ENCODE measurements at places on chromosomes 13 and 19. TPM values are rescaled to one million over a fixed set of nuclear protein-coding genes. Genes with fewer than 3 reads are reported as not detected.
A peak's percentile ranks its signal among the peaks of the same experiment; 100 is the strongest.

GRCh38 chr13:38399535-38399934 lies 49.9 kb downstream of the UFM1 start:
- H3K4me1 ChIP-seq, result peaks cover 4% of the 10 kb centered on the region
- H3K4me3 ChIP-seq, result no peak overlapping the region
- no peak overlapping the region for H3K27ac ChIP-seq
- H3K36me3 ChIP-seq, result no peaks in the 10 kb centered on the region
- no peaks in the 10 kb centered on the region for H3K27me3 ChIP-seq

DNA sequence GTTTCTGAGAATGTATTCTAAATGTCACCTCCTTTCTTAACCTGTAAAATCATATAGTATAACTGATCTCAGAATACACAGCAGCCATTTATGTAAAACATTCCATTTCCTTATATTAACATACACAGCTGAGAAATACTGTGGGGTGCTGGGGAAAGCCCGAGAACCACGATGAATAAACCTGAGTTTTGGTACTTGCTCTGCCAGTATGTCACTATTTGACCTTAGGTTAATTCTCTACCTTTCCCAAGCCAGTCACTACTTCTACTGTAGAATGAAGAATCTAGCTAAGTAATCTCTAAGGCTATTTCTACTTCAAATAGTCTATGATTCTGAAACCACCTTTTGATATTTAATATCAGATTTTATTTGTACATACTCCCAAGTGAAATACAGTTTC lies 173.7 kb downstream of the TBC1D4 start:
- H3K36me3 ChIP-seq, result peaks cover 66% of the 10 kb centered on the region
- H3K27ac ChIP-seq, result no peak overlapping the region
- no peak overlapping the region for H3K4me3 ChIP-seq

- no peaks in the 10 kb centered on the region for H3K36me3 ChIP-seq
- no peak overlapping the region for H3K27ac ChIP-seq
- no peaks in the 10 kb centered on the region for H3K4me1 ChIP-seq
- no peak overlapping the region for H3K4me3 ChIP-seq
- no peak for DNase-seq
Measured at GRCh38 chr13:91122766-91123165, 224.7 kb upstream of the MIR17HG start.

DNA sequence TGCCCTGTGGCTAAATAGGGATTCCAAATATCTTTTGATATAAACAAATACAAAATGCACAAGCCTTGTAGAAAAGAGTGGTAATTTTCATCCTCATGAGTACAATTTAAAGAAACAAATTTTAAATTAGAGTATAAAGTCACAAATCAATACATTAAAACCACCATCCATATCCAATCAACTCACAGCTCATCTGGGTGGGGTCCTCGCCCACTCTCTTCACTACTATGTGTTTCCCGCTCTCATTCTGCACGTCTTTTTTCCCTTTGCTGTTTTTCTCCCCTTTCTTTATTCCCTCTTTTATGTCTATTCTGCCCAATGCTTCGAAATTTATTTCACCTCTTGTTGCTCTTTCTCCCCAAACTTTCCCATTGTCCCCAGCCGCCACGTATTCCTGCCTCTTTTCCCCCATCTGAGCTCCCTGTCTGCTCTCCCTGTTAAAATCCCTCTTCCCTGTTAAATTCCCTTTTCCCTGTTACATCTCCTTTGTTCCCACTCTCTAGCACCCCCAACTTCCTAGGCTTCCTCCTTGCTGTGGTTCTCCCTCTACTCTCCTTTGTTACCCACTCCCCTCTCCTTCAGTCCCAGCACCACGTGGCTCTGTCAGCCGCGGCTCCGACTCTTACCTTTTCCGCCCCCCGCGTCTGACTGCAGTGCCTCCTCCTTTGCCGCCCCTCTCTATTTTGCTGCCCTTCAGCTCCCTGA lies 1.3 kb downstream of the ZNF616 start:
- peaks cover 29% of the 10 kb centered on the region for H3K4me1 ChIP-seq
- H3K4me3 ChIP-seq, result peak overlapping the region; percentile 92
- peak overlapping the region; percentile 97 for H3K27ac ChIP-seq

DNA sequence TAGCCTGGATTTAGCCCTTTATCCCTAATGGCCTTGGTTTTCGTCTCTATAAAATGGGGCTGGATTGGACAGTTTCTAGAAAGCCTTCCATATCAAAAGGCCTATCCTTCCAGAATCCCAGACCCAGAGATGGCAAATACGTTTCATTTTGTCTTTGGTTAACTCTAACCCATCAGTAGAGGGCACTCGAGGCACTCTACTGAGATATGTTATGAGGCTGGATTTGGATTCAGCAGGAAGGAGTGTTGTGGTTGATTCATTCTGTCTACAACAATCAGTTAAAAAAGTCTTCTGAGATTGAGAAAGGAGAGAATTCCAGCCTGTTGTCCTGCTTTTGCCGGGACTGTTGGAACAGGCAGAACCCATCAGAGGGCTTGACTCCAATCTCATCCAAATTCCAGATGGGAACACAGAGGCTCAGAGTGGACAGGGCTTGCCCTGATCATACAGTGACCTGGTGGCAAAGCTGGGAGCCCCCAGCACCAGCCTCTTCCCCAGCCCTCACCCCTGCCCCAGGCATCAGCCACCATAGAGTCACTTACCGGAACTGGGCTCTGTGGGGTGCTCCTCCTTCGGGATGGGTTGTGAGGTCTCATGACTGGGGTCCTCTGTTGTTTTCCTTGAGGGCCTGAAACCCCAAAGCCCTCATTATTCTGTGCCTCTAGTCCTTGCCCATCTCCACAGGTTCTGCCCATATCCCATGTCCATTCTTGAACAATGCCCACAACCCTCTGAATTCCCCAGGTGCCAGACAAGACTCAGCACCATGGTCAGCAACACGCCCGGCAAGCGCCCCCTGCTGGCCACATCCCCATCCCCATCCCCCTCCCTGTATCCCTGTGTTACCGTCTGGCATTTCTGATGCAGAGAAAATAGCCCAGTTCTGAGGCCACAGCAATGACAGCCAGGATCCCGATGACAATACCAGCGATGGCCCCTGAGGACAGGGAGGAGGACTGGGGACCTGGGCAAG lies 12.3 kb upstream of the ZNF180 start:
- peak; percentile 31 for DNase-seq
- H3K27ac ChIP-seq, result no peak overlapping the region
- peaks cover 2% of the 10 kb centered on the region for H3K27me3 ChIP-seq
- no peaks in the 10 kb centered on the region for H3K4me1 ChIP-seq
- no peaks in the 10 kb centered on the region for H3K36me3 ChIP-seq

GRCh38 chr19:46481947-46482346 lies 10.6 kb upstream of the PNMA8A start:
- H3K4me3 ChIP-seq, result no peak overlapping the region
- peaks cover 38% of the 10 kb centered on the region for H3K27me3 ChIP-seq
- H3K36me3 ChIP-seq, result no peaks in the 10 kb centered on the region
- DNase-seq, result no peak
- H3K4me1 ChIP-seq, result peaks cover 4% of the 10 kb centered on the region
- no peak overlapping the region for H3K27ac ChIP-seq

DNA sequence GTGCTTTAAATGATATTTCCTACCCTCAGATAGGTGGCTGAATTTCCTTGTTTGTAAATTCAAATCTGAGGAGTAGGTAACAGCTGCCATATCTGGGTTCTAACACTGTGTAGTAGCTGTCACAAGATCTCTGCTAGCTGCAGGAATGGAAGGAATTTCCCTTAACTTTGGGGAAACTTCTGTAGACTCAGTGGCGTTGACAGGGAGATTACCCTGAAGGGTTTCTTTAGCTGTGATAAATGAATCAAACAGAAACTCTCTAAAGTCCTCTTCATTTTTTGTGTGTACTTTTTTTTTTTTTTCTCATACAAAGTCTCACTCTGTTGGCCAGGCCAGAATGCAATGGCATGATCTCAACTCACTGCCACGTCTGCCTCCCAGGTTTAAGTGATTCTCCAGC lies 5.3 kb upstream of the EPSTI1 start:
- no peaks in the 10 kb centered on the region for H3K27me3 ChIP-seq
- H3K4me3 ChIP-seq, result no peak overlapping the region
- H3K36me3 ChIP-seq, result peaks cover 13% of the 10 kb centered on the region
- DNase-seq, result no peak

- no peak overlapping the region for H3K27ac ChIP-seq
- H3K27me3 ChIP-seq, result no peaks in the 10 kb centered on the region
- no peak overlapping the region for H3K4me3 ChIP-seq
- peaks cover 3% of the 10 kb centered on the region for H3K4me1 ChIP-seq
- peaks cover 67% of the 10 kb centered on the region for H3K36me3 ChIP-seq
- no peak for DNase-seq
Measured at GRCh38 chr13:98797456-98797855, 45.0 kb upstream of the SLC15A1 start.

GRCh38 chr19:45202637-45203036 lies 24.1 kb downstream of the BLOC1S3 start:
- H3K4me3 ChIP-seq, result no peak overlapping the region
- no peak overlapping the region for H3K27ac ChIP-seq
- H3K4me1 ChIP-seq, result no peaks in the 10 kb centered on the region
- no peaks in the 10 kb centered on the region for H3K36me3 ChIP-seq
- no peak for DNase-seq
- H3K27me3 ChIP-seq, result no peaks in the 10 kb centered on the region

DNA sequence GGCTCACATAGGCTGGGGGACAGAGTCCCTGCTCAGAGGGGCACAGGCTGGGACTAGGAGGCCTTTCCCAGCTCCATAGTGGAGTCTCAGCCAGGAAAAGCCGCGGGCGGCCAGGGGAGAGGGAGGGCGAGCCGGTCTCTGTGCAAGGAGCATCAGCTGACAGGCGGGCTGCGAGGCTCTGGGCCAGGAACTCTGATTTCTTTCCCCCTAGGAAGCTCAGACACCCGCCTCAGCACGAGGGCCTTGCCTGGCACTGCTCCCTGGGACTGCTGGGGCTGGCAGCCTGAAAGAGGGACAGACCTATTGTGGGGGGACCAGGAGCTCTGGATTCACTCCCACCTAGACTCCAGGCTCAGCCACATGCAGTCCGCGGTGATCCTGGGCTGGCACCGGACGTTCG lies 2.2 kb upstream of the PLK5 start:
- H3K27me3 ChIP-seq, result peaks cover 26% of the 10 kb centered on the region
- H3K36me3 ChIP-seq, result no peaks in the 10 kb centered on the region
- DNase-seq, result no peak
- H3K27ac ChIP-seq, result no peak overlapping the region
- peaks cover 4% of the 10 kb centered on the region for H3K4me1 ChIP-seq

DNA sequence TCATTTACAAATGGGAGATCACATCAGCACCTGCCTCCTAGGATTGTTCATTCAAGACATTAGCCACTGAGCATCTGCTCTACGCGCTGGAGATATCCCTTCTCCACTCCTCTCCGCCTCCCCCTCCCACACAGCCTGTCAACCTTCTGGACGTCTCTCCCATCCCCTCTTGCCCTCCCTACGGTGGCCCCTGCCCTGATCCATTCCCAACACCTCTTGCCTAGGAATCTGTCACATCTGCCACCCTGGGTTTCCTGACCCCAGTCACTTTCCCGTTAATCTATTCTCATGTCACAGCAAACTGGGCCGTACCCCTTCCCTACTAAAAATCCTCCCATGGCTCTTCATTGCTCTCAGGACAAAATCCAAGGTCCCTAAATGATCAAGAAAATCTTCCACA lies 10.3 kb downstream of the DYRK1B start:
- no peak for DNase-seq
- peaks cover 10% of the 10 kb centered on the region for H3K4me1 ChIP-seq
- H3K36me3 ChIP-seq, result peaks cover 13% of the 10 kb centered on the region
- no peak overlapping the region for H3K4me3 ChIP-seq

PPM1N gene
- 1.1 TPM for total RNA-seq

TCF3 gene
- 85.9 TPM for total RNA-seq

ZNF563 gene
- total RNA-seq, result 3.9 TPM

TNFSF9 gene
- 1.1 TPM for total RNA-seq

PGPEP1 gene
- total RNA-seq, result 24.8 TPM

CHAF1A gene
- total RNA-seq, result 83.7 TPM

KLK3 gene
- total RNA-seq, result not detected

Data from activated CD4-positive, alpha-beta T cell treated with anti-CD3 and anti-CD28 coated beads, Interleukin-2, amount 10 ng/mL, durations not matched to agents 7 days and 5 days (primary cell).